Adrenal gland (tissue), 19 donors: ENCODE measurements at places on chromosomes 1 and 21.

- DNase-seq = no peak
Measured at GRCh38 chr1:211332036-211332616, 5.5 kb downstream of the TRAF5 start.

DNA sequence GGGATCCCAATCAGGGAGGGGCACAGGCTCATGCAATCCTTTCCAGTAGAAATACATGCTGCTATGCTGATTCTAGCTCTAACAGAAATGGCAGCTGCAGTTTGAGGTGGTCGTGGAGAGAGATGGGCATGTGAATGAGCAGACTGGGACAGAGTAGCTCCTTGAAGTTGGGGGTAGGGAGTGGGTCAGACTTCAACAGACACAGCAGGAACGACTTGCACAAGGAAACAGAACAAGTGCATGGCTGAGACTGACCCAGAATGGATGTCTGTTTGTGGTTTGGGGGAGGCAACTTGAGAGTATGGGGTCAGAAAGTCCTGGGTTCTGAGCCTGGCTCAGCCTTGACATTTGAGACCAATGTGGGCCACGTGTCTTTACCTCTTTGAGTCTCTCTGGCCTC is 25.1 kb upstream of the TRABD2B start:
- DNase-seq = no peak

DNA sequence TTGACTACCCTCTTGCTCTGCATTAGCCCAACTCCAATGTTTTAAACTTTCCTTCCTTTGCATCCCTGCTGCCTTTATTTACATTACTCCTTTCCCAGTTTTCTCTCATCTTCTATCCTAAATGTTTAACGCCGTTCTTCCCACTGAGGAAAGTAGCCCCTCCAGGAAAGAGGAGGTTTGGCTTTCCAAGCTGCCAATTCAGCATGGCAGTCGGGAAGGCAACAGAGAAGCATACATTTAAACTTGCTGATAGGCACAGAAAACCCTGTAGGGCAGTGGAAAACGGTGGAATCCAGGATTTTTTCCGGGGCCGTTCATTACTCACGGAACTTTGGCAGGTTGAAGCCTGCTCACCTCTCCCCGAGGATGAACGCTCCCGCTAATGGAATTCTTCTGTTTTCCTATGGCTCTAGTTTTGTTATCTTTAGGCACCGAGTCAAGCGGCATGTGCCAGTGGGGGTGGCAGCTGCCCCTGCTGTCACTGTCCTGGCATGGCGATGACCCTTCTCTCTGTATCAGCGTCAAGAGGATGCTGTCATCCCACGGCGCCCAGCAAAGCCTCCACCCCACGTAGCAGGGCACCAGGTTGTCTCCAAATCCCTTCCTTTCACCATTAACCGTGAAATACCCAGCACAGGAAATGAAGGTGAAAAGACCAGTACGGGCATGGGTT is 48.3 kb downstream of the ZBTB18 start:
- no peak for DNase-seq

DNA sequence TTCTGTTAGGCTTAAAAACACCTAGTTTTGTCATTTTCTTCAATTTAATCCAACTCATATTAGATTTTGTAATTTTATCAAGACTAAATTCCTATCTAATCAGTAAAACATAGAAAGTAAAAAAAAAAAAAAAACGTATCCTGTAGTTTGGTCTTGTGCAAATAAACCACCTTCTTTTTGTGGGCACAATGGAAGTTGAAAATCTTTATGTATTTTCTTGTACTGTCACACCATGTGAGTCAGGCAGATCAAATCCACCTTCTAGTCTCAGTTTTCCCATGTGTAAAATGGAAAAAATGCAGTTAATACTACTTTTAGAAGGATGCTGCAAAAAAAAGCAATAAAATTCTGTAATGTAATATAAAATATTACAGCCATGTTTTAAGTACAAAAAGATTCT is 129.8 kb downstream of the CYYR1 start:
- no peak for DNase-seq

DNA sequence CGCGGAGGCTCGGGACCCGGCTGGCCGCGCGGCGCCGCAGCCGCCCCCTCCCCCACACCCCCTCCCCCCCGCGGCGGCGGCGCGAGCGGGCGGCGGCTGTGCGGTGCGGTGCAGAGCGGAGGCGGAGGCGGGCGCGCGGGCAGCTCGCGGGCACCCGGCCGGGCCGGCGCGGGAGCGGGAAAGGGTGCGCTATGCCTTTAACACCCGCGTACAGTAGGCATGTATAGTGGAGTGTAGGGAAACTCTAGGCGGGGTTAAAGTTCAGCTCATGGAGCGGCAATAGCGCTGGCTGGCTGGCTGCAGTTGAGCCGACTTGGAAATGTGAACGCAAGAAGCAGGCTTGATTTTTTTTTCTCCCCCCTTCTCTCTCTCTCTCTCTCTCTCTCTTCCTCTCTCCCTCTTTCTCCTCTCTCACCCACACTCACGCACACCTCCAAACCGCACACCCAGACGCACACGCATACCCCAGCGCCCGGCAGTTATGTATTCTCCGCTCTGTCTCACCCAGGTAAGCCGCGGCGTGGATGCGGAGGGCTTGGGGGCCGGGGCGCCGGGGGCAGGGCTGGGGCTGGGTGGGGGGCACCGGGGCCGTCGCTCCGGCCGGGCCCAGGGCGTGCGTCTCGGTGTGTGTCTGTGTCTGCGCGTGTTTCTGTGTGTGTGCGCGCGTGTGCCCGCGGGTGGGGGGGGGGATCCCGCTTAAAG is at the start of gene NFIA:
NFIA (plus strand) TSS at position 251 of the 702 bp plus-strand sequence.
- DNase-seq = peak; percentile 72

GRCh38 chr1:53304527-53304926 is 23.3 kb downstream of the LRP8 start:
- no peak for DNase-seq

DNA sequence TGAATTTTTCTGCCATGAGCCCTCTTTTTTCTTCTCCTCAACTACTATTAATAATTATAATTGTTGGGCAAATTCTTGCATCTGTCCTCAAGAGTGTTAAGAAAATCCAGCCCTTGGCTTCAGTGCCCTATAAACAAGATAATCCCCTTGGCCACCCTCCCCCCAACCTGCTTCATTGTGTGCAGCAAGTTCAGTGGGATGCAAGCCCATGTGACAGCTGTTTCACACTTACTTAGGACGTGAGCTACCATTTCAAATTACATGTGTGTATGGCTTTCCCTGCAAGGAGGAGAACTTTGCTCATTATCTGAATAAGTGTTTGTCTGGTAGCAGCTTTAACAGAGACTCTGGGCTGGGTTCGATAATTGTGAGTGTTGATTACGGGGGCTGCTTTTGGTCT is 276.2 kb downstream of the CACNA1E start:
- DNase-seq = no peak

DNA sequence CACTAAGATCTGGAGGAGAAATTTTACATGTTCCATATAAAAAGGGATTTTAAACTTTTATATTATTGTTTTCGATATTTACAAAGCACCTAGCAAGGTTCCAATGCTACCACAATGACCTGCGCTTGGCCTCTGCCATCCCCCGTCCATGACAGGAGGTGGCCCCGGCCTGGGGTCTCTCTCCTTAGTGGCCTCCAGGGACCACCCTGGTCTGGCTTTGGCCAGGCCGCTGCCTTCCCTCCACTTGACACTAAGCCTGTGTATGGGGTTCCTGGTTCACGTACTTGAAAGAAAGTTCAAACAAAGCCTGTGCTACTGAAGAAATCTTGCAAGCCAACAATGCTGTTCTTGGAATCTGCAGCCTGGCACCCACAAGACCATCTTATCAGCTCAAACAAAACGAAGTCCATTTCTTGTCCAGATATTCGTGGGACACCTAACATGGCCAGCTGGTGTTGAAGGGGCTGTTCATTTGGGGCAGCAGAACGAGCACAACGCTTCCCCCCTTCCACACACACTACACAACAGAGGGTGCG is 12.8 kb downstream of the PRDM15 start:
- DNase-seq = no peak

GRCh38 chr1:224670506-224670905 is 54.4 kb downstream of the CNIH3 start:
- DNase-seq = no peak

GRCh38 chr1:43951021-43951985 is 4.6 kb downstream of the IPO13 start:
- no peak for DNase-seq

GRCh38 chr1:209601809-209602657 is 18.5 kb downstream of the CAMK1G start:
- DNase-seq = peak; percentile 41

DNA sequence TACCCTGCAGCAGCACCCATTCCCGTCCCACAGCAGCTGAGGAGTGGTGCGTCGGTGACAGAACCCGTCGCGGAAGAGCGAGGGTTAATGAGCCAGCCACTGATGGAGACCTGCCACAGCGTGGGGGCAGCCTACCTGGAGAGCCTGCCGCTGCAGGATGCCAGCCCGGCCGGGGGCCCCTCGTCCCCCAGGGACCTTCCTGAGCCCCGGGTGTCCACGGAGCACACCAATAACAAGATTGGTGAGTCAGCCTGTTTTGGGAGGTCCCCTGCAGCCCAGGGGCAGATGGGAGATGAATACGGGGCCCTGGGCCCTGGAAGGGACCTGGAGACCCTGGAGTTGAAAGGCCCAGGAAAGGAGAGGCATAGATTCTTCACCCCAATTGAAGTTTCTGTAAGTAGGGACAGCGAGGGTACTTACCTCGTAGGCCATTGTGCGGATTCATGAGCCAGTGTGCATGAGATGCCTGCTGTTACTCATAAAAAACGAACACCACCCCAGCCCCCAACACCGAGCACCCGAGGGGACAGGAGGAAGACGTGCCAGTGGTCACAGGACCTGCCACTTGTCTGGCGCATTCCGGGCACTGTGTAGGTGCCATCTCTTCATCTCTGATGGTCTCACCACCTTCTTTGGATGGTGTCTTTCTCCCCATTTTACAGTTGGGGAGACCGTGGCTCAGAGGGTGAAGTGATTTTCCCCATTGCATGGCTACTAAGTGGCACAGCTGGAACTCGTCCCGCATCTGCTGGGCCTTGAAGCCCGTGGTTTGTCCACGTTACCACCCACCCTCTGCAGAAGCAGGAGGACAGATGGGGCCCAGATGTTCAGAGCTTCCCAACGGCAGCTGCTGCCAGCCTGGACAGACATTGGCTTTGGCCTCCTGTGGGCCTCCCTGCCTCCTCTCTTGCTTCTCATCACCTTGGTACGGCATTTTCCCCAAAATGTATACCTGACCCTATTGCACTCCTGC is 28.3 kb upstream of the TNFRSF1B start:
- DNase-seq = no peak

DNA sequence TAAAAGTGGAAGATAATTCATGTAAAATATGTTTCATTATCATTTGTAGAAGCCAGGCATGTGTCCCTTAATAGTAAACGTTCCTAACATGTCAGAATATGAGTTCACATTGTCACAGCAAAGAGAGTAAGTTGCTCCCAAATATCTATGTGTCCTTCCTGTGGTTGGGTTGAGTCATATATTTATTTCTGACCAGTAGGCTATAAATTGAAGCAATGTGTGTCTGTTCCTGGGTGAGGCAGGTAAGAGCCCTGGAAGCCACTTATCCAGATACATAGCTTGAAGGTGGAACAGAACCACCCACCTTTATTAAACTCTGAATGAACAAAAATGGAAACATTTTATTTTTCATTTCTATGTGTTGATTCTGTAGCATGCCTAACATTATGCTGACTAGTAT is 2251.6 kb downstream of the NCAM2 start:
- no peak for DNase-seq

DNA sequence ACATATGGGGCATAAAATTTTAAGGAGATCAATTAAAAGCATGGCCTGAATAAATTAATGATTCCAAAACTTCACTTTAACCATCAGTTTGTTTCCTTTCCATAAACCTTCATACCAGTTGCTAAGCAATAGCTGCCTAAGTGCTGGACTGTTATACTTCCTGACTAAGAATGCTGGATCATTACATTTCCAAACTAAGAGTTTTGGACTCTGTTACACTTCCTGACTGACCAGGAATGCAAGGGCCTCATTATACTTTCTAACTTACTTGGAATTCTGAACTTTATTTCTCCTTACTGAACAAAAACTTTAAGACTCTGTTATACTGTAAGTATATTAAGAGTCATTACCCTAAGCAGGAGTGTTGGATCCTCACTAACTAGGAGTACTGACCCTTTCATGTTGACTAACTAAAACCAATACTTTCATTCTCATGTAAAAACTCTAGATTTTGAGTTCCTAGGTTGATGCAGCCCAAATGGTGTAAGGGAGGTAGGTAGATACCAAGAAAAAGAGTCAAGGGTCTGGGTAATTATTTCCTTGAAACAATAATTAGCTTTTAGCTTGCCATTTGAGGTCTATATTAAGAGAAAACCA is 118.2 kb downstream of the FAF1 start:
- no peak for DNase-seq

GRCh38 chr1:226722240-226722900 is 16.7 kb downstream of the ITPKB start:
- no peak for DNase-seq

GRCh38 chr1:147080671-147081394 is 91.4 kb downstream of the PRKAB2 start:
- DNase-seq = no peak

DNA sequence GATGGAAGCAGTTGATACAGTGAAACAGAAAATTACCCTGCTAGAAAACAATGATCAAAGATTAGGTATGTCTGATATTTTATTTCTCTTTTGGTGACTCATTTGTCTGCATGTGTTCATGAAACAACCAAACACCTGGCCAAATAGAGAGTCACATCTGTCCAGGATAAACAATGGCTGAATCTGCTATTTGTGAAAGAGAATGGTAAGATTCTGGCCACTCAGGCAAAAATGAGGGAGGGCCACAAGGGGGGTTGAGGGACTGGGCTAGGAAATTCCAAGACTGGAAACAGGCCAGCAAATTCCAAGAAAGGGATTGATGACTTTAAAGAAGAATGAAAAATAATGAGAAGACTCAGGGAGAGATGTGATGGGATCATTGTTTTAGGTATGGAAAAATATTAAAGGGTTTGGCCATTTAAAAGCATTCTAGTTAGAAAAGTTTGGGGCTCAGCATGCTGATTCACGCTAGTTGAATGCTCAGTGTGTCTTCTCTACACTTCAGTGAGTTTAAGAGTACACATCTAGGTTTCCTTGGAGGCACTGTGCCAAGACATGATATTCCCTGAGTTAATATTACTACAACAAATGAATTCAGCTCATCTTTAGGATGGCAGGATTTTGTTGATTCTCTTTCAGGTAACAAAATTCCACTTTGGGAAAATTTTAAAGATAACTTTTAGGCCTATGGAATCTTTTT is 44.9 kb downstream of the TRAF5 start:
- no peak for DNase-seq

GRCh38 chr1:240462766-240463395 is 149.1 kb downstream of the GREM2 start:
- no peak for DNase-seq

GRCh38 chr1:206945779-206946178 is 487 bp downstream of the PIGR start:
- no peak for DNase-seq

GRCh38 chr1:192488058-192488457 is 87.5 kb upstream of the RGS1 start:
- no peak for DNase-seq

GRCh38 chr21:39232861-39233291 is 49.6 kb upstream of the PSMG1 start:
- DNase-seq = no peak
